ENCODE measurements at places on chromosomes 2 and 18. TPM values are rescaled to one million over a fixed set of nuclear protein-coding genes. Genes with fewer than 3 reads are reported as not detected.

- no peak for DNase-seq
- no peaks in the 10 kb centered on the region for H3K27me3 ChIP-seq
- H3K4me1 ChIP-seq, result peaks cover 6% of the 10 kb centered on the region
- no peak overlapping the region for H3K27ac ChIP-seq
- H3K36me3 ChIP-seq, result no peaks in the 10 kb centered on the region
Observed at GRCh38 chr2:170563401-170563800, 151.7 kb upstream of the SP5 start.

- H3K27me3 ChIP-seq, result no peaks in the 10 kb centered on the region
- H3K36me3 ChIP-seq, result no peaks in the 10 kb centered on the region
- H3K27ac ChIP-seq, result no peak overlapping the region
Observed at GRCh38 chr2:12417786-12418185, 298.9 kb upstream of the TRIB2 start.

The CPS1 gene
- total RNA-seq, result 26.4 TPM

The RAX gene
- not detected for total RNA-seq

Data from SJCRH30 (cell line).